GM13976 (cell line): ENCODE measurements at places on chromosomes 7 and 10.
A peak's percentile ranks its signal among the peaks of the same experiment; 100 is the strongest.

- DNase-seq: no peak
Measured at GRCh38 chr7:117383483-117384189, 43.7 kb downstream of the ASZ1 start.

GRCh38 chr10:51522858-51523257 is 176.5 kb downstream of the CSTF2T start:
- no peak for DNase-seq

GRCh38 chr10:6056411-6057135 is 5.6 kb downstream of the IL2RA start:
- DNase-seq: no peak

GRCh38 chr10:45239642-45240041 is 75.8 kb downstream of the OR13A1 start:
- DNase-seq: no peak

DNA sequence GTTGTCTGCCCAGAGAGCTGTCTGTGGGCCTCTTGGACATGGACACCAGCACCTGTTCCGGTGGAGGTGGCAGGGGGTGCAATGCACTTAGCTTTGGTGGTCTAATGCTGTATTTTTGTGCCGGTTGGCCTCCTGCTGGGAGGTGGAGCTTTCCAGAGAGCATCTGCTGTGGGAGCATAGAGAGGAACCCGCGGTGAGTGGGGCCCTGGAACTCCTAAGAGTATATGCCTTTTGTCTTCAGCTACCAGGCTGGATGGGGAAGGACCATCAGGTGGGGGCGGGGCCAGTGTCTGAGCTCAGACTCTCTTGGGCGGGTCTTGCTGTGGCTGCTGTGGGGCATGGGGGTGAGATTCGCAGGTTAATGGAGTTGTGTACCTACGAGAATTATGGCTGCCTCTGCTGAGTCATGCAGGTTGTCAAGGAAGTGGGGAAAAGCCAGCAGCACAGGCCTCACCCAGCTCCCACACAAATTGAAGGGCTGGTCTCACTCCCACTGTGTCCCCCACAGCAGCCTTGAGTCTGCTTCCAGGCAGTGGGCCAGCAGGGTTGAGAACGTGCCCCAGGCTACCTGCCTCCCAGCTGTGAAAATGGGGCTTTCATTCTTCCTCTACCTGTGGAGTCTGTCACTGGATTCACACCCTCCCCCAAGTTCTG is 29.0 kb downstream of the JAKMIP3 start:
- DNase-seq: no peak

- no peak for DNase-seq
Measured at GRCh38 chr10:43998021-43998809, 349.5 kb upstream of the ZNF32 start.

DNA sequence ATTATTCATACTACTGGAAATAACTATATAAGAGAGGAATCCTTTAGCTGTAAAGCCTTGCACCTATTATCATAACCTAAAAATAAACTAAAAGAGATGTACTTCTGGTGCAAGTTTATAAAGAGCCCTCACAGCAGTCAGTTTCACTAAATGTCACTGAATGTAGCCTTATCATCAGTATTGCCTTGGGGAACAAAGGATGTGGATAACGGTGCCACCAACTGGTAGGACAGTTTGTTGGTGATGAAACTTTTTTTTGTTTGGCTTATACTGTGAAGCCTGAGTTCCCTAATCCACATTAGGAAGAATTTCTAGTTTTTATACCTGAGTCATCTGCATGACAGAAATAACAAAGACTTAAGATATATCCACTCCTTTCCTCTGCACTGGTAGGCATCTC is 117.9 kb upstream of the COL1A2 start:
- DNase-seq: no peak

DNA sequence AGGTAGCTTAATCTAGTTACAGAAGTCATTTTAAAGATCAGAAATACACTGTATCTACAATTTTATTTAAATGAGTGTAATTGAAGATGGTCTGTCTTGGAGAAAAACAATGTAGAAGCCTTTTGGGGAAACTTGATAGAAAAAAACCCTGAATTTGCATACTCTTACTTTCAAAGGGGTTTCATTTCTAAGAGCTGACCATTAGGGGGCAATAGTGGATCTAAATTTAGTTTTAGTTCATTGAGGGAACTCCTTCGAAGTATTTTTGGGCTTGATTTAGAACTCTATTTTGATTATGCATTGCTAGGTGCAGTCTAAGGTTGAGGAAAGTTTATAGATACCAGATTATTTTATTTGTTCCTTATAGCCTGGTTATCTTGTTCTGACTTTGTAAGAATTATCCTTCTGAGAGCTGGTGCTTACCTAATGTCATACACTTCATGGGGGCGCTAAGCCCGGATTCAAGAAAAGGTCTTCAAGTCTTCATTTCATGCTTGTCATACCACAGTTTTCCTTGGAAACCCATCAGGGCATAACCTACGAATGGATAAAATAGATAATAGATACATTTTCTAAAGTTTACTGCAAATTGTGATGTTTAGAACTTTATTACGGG is 69.1 kb upstream of the MXI1 start:
- peak; percentile 65 for DNase-seq

DNA sequence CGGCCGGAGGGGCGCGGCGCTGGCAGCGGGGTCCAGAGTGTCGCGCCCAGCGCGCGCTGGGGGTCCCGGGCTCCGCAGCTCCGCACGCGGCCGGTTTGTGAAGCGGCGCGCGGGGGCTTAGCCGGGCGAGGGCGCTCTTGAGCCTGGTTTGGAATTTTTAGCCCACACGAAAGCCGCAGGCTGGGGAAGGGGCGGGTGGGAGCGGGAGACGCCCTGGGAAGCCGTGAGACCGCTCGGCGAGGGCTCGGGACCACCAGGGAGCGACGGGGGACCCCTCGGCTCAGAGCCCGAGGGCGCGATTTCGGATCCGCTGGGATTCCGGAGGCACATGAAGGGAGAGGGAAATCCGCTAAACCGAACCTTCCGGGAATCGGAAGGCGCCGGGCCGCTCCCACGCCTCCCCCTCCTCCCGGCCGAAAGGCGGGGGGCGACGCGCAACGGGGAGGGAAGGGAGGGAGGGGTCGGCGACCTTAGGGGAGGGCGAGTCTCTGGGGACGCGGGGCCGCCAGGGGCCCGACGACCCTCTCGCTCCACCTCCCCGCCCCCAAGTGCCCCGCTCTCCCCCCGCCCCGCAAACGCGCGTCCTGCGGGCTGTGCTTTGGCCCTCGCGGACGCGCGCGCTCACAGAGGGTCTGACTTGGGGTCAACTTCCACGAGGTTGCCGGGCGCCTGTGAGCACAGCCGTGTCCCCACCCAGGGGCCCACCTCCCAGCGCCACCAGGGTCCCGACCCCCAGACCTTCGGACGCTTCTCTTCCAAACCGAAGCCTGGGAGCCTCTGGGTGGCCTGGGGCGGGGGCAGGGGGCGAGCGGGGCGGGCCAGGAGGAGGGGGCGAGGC is 5.1 kb upstream of the ELFN1 start:
- DNase-seq: peak; percentile 85

DNA sequence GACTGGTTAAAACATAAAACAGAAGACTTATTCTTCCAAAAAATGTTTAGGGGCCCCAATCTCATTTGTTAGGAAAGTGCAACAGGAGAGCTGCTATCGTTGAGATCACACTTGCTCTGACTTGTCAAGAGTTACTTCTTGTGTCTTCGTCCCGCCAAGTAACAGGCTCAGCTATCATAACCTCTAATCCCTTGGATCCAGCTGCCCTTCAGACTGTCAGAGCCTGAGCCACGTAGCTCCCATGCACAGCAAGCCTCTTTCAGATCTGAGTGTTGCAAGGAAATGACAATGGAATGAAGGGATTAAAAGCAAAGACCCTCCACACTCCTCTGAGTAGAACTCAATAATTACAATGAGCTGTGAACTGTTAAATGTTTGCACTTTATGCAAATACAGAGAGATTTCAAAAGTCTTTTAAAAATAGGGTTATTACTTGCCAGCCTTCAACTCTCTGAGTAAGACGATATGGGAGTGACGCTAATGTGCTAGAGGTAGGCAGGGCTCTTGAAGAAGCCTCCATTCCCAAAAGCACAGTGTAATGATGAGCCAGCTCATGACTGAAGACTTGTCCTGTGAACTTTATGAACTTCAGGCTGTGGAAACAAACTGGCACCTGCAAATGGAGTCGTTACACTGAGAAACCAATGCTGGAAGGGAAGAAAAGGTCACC is 28.4 kb upstream of the CDK13 start:
- no peak for DNase-seq

DNA sequence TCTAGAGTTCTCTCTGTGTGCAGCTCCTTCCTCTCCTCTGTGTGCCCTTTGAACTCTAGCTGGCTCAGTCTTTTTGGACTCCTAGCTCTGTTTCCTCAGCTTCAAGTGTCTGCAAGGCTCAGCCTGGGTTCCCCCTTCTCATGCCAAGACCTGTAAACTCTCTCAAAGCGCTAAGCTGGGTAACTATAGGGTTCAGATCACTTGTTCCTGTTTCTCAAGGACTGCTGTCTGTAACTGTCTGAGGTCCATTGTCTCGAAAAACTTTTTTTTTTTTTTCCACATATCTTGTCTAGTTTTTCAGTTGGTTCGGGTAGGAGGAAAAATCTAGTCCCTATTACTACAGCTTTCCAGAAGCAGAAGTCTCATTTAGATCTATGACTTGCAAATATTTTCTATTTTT is 46.6 kb upstream of the PPP1R17 start:
- no peak for DNase-seq

GRCh38 chr10:47337310-47337709 is 10.9 kb upstream of the RBP3 start:
- no peak for DNase-seq
